ENCODE measurements at places on chromosomes 6 and 20.

DNA sequence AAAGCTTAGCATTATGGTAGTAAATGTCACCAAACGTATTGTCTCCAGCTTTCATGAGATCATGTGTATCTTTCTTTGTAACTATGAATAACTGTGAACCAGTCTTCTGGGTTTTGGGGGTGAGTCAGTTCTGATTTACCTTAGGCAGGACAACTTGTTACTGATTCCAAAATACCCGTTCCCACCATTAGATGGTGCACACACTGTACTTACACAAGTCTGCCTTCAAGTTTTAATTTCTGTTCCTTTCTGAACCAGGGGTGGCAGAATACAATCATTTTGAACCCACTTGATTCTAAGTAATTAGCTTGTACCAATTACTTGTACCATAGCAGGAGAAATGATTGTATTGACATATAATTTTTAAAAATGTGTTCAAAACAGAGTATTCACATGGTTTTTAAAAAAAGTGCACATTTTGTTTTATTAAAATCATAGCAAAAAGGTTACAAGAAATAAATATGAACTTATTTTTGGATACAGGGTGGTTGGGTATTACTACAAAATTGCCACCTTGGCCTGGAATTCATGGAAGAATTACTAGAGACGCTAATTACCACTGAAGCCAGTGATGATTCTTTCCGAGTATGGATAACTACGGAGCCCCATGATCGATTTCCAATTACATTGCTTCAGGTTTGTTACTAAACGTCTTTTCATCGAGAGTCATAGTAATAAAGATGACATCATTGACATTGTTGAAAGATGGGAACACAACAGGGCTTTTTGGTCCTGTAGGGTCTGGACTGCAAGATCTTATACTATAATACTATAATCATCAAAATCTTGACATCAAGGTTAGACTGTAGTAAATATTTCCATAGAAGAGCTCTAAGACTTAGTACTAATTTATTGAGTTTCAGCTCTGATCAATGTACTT is 75.2 kb upstream of the GLP1R start:
- peak; percentile 75 for DNase-seq

GRCh38 chr6:36028877-36029324 is 1.3 kb downstream of the MAPK14 start:
- peak; percentile 50 for DNase-seq

GRCh38 chr20:51121901-51122412 is 99.0 kb upstream of the KCNG1 start:
- peak; percentile 71 for DNase-seq

- no peak for DNase-seq
Measured at GRCh38 chr6:37559501-37559900, 59.8 kb upstream of the CCDC167 start.

- no peak for DNase-seq
Measured at GRCh38 chr6:170051229-170052172, 239.4 kb downstream of the DLL1 start.

GRCh38 chr6:167671977-167672687 is 154.6 kb upstream of the AFDN start:
- no peak for DNase-seq

- no peak for DNase-seq
Measured at GRCh38 chr6:118875672-118876071, 18.3 kb upstream of the ASF1A start.

GRCh38 chr6:136737374-136737844 is 54.9 kb downstream of the MAP3K5 start:
- DNase-seq = no peak

- DNase-seq = no peak
Measured at GRCh38 chr6:117603821-117604220, 1.5 kb upstream of the GOPC start.

GRCh38 chr6:45441851-45442453 is 64.2 kb upstream of the SUPT3H start:
- DNase-seq = no peak

- DNase-seq = no peak
Measured at GRCh38 chr6:126664271-126664670, 324.4 kb downstream of the CENPW start.

DNA sequence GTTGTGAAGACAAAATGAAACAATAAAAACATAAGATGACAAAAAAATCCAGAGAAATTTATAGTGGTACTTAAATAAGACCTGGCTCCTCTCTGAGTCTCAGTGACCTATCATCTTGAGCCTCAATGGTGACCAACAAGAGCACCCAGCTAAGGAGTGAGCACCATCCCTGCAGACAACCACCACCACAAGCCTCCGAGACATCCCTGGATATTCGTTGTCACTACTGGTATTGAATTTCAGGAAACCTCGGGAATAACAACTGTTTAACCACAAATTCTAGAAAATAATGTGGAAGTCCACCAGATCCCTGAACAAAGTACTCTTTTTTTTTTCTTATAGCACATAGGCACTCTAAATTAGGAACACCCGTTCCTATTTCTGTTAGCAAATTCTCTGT is 32.2 kb upstream of the ADGRF5 start:
- DNase-seq = no peak

GRCh38 chr6:32112431-32112980 is 3.4 kb upstream of the TNXB start:
- no peak for DNase-seq

GRCh38 chr6:130946076-130946475 is 117.0 kb downstream of the EPB41L2 start:
- no peak for DNase-seq

GRCh38 chr6:72861935-72862432 is 240.1 kb downstream of the KCNQ5 start:
- peak; percentile 25 for DNase-seq

GRCh38 chr6:112846681-112847080 is 499.6 kb downstream of the RFPL4B start:
- DNase-seq = no peak

GRCh38 chr6:51550243-51550642 is 537.2 kb downstream of the PKHD1 start:
- no peak for DNase-seq

GRCh38 chr20:30921286-30922071 is 336.0 kb upstream of the DEFB115 start:
- DNase-seq = no peak

- DNase-seq = no peak
Measured at GRCh38 chr6:116165596-116165995, 39.7 kb upstream of the COL10A1 start.

DNA sequence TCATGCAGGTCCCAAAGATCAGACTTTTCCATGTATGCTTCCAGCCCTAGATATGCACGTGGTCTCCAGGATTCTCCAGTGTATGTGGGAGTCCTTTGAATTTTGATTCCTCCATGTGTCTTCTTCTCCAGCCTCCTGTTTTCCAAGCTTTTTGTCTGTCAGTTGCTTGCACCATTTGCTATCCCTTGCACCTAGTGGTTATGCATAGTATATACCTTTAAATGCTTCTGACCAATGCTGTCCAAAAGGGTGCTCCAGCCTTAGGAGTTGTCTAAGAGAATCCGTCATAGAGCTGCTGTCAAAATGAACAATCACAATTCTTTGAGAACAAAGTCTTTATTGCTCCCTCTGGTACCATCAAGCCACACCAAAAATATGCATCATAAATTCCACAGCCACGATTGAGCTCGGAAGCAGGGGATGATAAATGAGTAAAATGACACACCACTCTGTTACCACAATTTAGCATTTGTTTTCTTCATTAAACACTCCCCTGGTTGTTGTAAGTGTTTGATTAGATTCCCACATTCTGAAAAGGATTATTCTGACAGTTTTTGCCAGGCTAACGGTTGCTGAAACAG is 706.2 kb upstream of the GJE1 start:
- DNase-seq = no peak

DNA sequence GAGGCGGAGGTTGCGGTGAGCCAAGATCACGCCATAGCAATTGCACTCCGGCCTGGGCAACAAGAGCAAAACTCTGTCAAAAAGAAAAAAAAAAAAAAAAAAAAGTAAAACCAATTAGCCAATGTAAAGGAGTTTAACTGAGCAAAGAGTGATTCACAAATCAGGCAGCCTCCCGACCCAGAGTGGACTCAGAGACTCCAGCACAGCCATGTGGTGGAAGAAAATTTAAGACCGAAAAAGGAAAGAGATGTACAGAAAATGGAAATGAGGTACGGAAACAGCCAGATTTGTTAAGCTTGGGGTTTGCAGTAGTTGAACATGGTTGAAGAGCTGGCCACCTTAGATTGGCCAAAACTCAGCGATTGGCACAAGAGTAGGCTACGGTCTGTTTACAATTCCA is 51.4 kb downstream of the ERMARD start:
- no peak for DNase-seq

DNA sequence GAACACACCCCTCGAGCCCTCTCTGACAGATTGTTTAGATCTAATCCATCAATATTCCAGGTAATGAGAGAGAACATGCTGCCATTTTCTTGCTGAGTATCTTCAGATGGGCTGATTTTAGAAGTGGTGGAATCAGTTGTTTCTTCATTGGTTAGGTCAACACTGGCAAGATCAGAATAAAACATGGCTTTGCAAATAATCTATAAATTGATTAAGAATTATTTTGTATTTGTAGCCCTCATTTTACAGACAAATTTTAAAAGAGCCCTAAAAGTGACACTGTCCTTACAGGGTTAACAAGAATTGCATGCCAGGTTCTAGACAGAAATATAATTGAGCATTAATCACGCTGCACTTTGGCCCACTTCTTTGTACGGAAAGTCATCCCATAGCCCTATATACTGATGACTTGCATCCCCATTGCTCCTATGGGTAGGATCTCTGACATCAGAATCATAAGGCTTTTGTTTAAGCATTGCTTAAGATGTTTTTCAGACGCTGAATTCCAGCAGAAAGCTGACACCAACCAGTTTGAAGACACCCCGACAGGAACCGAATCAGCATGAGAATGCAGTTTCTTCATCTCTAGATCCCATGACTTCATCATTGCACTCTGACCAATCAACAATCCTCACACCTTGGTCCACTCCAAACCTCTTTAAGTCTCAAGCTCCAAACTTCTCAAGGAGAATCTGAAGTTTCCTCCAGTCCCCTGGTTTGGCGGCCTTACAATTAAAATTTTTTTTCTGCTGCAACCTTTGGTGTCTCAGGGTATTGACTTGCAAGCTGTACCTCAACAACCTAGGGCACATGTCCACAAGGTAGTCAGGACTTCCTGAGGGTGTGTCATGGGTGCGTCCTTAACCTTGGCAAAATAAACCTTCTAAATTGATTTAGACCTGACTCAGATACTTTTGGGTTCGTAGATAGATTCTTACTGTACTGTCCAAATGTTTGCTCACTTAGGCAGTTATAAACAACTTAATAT is 7.8 kb downstream of the TDP2 start:
- no peak for DNase-seq

- DNase-seq = peak; percentile 72
Measured at GRCh38 chr6:12233693-12234571, 56.2 kb upstream of the EDN1 start.

- DNase-seq = no peak
Measured at GRCh38 chr6:31892821-31893220, 4.7 kb downstream of the EHMT2 start.

GRCh38 chr6:105215506-105215905 is 35.7 kb upstream of the POPDC3 start:
- no peak for DNase-seq

DNA sequence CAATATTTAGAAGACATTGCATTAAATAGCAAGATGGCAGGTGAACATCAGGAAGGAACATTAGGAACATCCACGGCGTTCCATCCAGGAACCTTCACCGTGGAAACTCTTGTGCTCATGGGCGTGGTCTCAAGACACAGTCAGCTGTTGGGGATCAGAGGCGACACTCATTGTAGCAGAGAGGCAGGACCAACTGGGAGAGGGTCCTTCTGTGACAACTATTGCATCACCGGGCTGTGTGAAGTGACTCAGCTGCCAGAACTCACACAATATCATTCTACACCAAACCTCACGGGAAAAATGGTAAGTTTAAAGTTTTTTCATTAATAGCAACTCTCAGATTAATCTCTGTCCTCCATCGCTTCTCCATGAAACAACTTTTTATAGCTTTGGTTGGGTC is 334.8 kb upstream of the SULF2 start:
- DNase-seq = no peak

DNA sequence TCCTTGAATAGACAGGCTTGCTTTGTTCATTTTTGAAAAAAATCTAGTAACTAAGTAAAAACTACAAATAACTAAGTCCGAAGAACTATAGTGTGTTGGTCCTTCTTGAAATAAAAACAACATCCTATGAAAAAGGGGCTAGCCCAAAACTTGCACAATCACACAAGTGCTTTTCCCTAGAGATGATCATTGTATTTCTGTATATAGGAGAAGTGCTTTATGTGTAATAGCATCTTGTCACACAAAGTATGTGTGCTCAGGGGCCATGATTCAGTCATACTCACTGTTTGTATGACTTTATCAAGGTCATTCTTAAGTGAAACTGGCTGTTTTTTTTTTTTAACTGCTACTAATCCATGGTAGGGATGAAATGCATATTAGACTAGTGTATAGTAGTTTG is 179.8 kb downstream of the DTNBP1 start:
- no peak for DNase-seq

DNA sequence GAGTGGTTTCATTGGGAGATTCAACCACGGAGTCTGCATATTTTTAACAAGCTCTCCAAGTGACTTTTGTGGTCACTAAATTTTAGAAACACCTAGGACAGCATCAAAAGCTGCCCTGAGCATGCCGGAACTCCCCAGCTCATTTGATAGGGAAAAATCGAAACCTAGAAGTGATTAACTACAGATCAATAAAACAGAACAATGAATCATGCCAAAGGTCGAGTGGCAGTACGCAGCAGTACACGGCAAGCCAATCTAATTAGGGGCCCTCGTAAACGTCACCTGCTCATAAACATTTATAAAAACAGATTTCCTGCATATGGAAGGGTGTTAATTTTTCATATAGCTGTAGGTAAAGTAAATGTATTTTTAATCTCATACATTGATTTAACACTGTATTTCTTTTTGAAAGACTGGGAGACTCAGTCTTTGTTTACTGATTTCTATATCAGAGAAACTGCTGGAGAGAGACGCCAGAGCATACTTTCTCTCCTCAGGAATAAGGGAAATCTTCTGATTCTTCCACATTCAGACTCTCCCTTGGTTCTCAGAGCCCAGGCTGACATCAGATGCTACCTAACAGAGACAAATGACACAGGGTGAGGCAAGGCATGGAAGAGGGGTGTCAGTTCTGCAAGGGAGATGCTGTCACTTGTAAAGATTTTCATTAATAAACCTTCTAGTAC is 232.5 kb downstream of the PTPRT start:
- DNase-seq = no peak

DNA sequence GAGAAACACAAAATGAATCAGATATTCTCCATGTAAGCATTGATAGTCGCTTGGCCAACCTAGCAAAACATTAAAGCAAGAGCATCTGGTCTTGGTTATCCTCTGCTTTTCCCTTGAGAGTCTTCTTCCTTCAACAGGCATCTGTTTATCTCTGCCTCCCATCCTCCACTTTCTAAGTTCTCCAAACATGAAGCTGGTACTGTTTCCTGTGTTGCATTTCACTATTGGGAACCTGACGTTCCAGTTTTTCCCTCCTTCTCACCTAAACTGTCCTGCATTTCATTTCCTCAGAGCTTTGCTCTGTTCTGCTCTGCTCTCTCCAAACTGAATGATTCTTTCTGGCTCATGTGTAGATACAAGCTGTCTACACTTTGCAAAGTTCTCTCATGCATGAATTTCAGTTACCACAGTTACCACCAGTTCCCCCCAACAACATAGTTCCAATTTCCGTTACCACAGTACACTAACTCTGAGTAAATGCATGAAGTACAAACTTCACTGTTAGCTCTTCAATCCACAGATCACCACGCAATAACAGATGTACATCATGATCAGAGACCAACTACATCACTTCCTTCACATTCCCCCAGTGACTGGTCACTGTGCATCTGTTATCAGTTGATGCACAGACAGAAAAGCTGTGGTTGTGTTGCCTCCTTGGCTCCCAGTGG is 86.7 kb upstream of the F13A1 start:
- no peak for DNase-seq

Data from RWPE1 (cell line).